ENCODE measurements at places on chromosomes 5 and 9. TPM values are rescaled to one million over a fixed set of nuclear protein-coding genes. Genes with fewer than 3 reads are reported as not detected.

PHPT1 gene
- 38.8 TPM for total RNA-seq

GPRIN1 gene
- not detected for total RNA-seq

GDNF gene
- total RNA-seq = 0.29 TPM

BAAT gene
- not detected for total RNA-seq

GLDC gene
- total RNA-seq = not detected

SCGB3A1 gene
- not detected for total RNA-seq

PHF24 gene
- not detected for total RNA-seq

CDC20B gene
- total RNA-seq = not detected

DNA sequence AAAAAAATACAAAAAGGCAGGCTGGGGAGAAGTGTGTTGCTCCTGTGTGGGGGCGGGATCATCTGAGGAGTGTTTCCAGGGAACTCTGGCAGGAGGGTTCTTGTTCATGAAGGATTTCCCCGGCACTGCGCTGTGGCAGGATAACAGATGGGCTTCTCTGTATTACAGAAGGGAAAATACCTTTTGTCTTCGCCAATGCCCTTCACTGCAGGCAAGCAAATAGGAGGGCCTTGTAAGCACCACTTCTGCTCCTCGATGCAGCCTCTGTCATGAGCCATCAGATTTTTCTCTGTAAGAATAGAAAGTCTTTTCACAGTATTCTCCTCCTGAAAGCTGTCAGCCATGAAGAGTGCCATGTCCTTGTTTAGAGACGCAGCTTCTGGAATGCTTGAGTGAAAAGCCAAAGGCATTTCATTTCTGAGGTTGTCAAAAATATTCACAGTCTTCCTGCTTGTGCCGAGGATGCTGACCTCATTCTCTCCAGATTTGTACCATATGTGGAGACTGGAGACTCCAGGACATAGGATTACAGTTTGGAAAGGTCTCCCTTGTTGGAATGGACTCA is 294.0 kb downstream of the YTHDC2 start:
- no peaks in the 10 kb centered on the region for H3K27me3 ChIP-seq
- H3K27ac ChIP-seq = no peak overlapping the region
- H3K4me3 ChIP-seq = no peak overlapping the region
- H3K4me1 ChIP-seq = peaks cover 23% of the 10 kb centered on the region
- H3K36me3 ChIP-seq = no peaks in the 10 kb centered on the region
- peak; percentile 75 for DNase-seq

GRCh38 chr9:78566948-78567675 is 270.2 kb downstream of the PSAT1 start:
- H3K27ac ChIP-seq = no peak overlapping the region
- H3K4me3 ChIP-seq = no peak overlapping the region
- no peak for DNase-seq
- no peaks in the 10 kb centered on the region for H3K27me3 ChIP-seq

DNA sequence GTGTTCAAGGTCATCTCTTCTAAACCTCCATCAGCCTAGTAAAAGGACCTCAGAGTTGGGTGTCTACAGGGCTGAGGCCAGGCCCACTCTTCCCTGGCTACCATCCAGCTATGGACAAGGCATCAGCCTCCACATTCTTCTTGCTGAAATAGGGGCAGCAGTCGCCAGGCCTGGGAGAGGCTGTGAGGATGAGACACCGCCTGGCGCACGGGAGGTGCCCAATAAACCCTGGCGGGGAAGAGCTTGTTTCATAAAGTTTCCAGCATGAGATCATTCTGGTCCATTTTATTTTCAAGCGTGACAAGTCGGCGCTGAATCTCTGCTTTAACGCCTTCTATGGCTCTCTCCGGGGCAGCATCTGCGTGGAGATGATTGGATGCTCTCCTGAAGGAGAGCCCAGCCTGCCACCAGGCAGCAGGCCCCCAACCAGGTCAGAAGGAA is 153.4 kb downstream of the OLFM1 start:
- H3K27me3 ChIP-seq = peaks cover 14% of the 10 kb centered on the region
- no peak overlapping the region for H3K4me3 ChIP-seq
- H3K27ac ChIP-seq = no peak overlapping the region
- H3K4me1 ChIP-seq = peaks cover 16% of the 10 kb centered on the region
- no peak for DNase-seq

DNA sequence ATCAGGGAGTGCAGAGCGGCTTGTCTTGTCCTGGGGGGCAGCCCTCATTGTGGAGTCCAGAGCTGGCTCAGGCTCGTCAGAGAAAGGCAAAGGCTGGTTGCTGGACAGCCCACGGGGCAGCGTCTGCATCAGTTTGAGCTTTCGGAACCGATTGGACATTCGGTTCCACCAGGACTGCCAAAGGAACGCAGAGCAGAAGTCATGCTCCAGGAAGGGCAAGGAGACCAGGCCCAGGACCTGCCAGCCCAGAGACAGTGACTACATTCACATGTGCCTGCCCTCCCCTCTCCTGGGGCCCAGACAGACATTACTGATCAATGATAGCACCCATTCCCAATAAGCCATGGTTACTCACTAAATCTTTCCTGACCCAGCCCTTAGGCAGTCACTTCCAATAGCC is 18.1 kb downstream of the ANKS6 start:
- DNase-seq = no peak
- H3K36me3 ChIP-seq = peaks cover 54% of the 10 kb centered on the region
- H3K4me1 ChIP-seq = peaks cover 11% of the 10 kb centered on the region
- no peak overlapping the region for H3K27ac ChIP-seq
- H3K27me3 ChIP-seq = no peaks in the 10 kb centered on the region

DNA sequence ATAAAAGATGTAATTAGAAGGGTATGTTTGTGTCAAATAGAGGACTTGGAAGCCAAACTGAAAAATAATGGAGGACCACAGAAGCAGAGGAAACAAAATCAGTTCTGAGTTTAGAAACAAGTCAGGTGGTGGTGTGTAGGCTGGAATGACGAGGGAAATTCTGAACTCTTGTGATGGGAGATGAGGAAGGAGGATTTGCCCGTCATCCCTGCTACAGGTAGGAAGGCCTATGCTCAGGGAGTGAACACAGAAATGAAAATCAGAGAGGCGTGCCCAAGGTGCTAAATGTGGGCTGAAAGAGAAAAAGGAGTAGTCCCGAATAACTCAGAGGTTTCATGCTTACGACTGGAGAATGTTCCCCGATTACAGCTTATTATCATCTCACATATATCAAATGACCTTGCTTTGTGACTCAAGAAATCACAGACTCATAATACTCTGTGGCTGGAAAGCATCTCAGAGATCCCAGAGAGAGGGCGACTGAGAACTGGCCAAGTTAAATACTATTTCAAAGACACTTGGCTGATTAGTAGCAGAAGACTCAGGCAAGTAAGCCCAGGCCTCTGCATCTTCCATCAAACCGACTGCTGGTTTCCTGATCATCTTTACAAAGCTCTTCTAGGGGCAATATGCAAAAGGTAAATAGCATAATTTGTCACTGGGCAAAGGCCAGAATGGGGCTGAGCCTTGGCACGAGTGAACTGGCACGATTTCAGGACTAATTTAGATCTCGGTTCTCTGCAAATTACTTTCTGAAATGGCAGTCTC is 126.0 kb downstream of the SUSD1 start:
- H3K4me1 ChIP-seq = peaks cover 21% of the 10 kb centered on the region
- no peak overlapping the region for H3K4me3 ChIP-seq
- H3K27me3 ChIP-seq = no peaks in the 10 kb centered on the region
- peak overlapping the region; percentile 10 for H3K27ac ChIP-seq
- DNase-seq = peak; percentile 41

DNA sequence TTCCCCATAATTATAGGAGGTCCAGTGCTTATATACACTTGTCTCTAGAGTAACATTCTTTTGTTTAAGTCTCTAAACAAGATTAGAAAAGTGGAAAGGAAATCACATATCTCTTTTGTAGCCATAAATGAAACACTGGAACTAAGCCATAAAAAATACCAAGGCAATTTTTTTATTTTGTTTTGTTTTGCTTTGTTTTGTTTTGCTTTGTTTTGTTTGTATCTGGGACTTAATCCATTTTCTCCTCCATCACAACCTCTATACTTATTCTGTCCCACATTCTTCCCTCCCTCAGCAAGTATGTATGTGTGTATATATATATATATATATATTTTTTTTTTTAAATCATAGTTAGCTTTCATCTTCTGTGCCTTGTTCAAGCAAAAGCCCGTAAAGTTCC is 436.6 kb upstream of the MPDZ start:
- DNase-seq = no peak
- H3K4me1 ChIP-seq = no peaks in the 10 kb centered on the region
- no peak overlapping the region for H3K4me3 ChIP-seq

DNA sequence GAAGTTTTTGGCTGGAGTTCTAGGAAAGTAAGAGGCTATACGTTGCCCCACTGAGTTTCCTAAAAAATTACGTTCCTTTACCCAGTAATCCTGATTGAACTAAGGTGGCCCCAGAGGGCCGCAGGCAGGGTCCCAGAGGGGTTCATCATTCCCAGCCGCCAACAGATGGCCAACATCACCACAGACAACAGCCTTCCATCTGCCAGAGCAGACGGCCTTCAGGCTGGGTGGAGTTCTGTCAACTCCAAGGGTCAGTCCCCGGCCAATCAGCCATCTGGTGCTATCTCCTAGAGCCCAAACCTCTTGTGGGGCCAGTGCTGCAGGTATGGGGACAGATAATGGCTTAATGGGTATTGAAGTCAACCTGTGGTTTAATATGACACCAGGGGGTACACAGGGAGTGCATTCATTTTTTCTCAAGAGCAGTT is 30.4 kb downstream of the TBC1D2 start:
- H3K4me1 ChIP-seq = peaks cover 44% of the 10 kb centered on the region
- H3K27me3 ChIP-seq = no peaks in the 10 kb centered on the region
- no peak overlapping the region for H3K4me3 ChIP-seq
- H3K27ac ChIP-seq = no peak overlapping the region
- no peak for DNase-seq

DNA sequence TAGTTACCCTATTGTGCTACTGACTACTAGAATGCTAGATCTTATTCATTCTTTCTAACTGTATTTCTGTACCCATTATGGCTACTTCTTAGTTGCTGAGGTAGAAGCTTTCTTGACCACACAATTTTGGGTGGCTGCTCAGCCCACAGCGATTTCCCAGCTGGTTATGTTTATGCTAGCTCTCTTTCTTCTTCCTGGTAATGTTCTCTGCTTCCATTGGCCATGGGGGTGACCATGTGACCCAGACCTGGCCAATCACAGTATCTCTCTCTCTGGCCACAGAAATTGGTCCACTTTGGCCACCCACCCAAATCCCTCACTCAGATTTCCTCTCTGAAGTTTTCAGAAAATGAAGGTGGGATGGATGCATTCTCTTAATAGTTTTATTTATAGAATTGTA is 427.9 kb upstream of the CLINT1 start:
- no peak overlapping the region for H3K4me3 ChIP-seq
- H3K27me3 ChIP-seq = no peaks in the 10 kb centered on the region
- no peaks in the 10 kb centered on the region for H3K36me3 ChIP-seq
- H3K27ac ChIP-seq = no peak overlapping the region

DNA sequence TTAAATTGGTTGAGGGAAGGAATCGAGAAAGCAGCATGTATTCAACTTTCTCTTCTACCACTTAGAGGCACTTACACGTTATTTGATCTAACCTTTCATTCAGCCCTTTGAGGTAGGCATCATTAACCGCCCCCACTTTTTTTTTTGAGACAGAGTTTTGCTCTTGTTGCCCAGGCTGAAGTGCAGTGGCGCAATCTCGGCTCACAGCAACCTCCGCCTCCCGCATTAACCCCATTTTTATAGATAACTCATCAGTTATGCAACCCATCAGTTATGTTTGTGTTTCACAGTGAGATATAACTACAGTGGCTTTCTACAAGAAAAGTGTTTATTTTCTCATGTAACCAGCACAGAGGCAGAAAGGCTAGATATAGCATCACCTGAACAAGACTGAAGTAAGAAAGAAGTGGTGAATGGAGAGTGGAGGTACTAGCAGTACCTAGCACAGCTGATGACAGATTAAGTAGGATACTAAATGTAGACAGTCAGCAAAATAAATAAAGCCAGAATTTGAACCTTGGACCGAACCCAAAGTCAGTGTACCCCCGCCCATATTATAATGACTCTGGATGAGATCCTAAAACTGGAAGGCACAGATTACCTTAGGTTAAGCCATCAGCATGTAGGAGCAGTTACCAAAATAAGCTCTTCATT is 91.2 kb downstream of the PJA2 start:
- H3K4me1 ChIP-seq = no peaks in the 10 kb centered on the region
- H3K27me3 ChIP-seq = no peaks in the 10 kb centered on the region
- no peak overlapping the region for H3K27ac ChIP-seq
- DNase-seq = no peak
- no peak overlapping the region for H3K4me3 ChIP-seq
- no peaks in the 10 kb centered on the region for H3K36me3 ChIP-seq

DNA sequence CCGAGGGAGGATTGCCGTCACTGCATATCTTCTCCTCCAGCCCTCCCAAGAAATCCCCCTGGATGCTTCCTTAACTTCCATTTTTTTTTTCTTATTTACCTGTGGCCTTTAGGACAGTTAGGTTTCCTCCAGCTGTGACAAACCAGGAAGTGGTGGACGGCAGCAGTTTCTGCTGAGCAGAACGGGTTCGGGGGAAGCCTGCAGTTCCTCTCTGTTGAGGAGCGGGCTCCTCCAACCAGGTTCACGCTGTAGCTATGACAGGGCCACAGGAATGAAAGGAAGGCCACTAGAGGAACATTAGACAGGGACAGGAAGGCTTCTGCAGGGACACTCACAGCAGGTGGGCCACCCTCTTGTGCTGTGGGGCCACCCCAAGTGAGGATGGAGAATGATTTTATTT is 76.7 kb upstream of the SYK start:
- H3K4me3 ChIP-seq = no peak overlapping the region
- H3K27me3 ChIP-seq = no peaks in the 10 kb centered on the region
- DNase-seq = no peak
- H3K27ac ChIP-seq = no peak overlapping the region
- H3K4me1 ChIP-seq = no peaks in the 10 kb centered on the region
- H3K36me3 ChIP-seq = no peaks in the 10 kb centered on the region

GRCh38 chr9:116336133-116336862 is 182.7 kb downstream of the PAPPA start:
- peaks cover 4% of the 10 kb centered on the region for H3K36me3 ChIP-seq
- no peaks in the 10 kb centered on the region for H3K4me1 ChIP-seq
- H3K4me3 ChIP-seq = no peak overlapping the region
- H3K27me3 ChIP-seq = no peaks in the 10 kb centered on the region
- no peak for DNase-seq
- H3K27ac ChIP-seq = no peak overlapping the region

DNA sequence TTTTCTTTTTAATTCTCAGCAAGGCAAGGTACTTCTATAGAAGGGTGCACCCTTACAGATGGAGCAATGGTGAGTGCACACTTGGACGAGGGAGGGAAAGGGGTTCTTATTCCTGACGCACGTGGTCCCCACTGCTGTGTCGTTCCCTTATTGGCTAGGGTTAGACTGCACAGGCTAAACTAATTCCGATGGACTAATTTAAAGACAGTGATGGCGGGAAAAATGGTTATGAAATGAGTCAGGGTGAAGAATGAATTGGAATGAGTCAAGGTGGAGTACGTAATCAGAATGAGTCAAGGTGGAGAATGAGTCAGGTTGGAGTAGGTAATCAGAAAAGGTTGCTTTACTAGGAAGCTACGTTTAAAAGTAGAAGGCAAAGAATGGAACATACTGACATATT is 2.1 kb upstream of the HMGCS1 start:
- no peak for DNase-seq
- peaks cover 24% of the 10 kb centered on the region for H3K4me1 ChIP-seq
- no peaks in the 10 kb centered on the region for H3K36me3 ChIP-seq
- H3K27me3 ChIP-seq = no peaks in the 10 kb centered on the region
- no peak overlapping the region for H3K4me3 ChIP-seq
- no peak overlapping the region for H3K27ac ChIP-seq
